ENCODE measurements at places on chromosomes 1 and 21.

GRCh38 chr1:230422221-230422981, 3.7 kb downstream of the PGBD5 start:
- no peak for DNase-seq

DNA sequence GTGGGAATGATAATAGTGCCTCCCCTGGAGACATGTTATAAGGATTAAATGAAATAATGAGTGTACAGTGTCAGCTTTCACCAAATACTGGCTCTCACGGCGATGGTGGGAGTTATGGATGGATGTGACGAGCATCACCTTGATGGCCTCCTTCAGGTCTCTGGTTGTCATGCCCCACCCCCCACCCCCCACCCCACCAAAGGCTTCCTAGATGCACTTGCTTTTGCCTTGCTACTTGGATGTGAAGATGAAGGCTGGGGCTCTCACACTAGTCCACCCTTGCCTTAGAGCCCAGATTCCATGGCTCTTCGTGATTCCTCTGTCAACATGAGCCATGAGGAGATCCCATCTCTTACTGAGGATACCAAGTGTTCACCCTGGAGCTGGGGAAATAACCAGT, 412.3 kb downstream of the NPHP4 start:
- no peak for DNase-seq

DNA sequence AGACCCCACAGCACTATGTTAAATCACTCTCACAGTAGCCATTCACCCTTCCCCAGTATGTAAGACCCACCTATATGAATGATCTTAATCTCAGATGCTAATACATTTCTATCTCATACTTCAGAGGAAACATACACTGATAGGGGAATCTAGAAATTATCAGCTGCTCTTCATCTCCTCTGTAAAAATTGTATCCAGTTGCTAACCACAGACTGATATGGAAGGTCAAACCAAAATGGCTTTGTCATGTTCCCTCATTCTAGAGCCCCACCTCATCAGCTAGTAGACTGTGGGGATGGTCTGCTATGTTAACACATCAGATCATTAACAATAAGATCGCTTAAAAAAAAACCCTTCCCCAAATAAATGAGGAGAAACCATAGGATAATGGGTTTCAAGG, 71.7 kb downstream of the UBR4 start:
- DNase-seq, result no peak

DNA sequence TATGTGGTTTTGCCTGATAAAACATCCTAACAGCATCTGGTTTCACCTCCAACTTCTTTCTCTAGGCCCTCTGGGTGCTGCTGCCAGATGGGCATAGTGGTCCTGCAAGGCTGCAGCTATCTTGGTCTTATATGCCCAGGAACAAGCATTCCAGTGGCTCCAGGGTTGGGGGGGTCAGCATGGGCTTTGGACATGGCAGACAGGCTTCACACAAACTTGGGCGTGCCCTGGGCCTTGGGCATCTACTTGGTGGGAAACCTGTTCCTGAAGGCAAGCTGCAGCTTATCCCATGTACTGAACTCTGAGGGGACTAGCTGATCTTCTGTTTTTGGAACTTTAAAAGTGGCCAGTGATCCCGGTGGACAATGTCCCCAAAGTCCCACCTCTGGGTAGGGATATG, 54.9 kb upstream of the ZNF678 start:
- no peak for DNase-seq

DNA sequence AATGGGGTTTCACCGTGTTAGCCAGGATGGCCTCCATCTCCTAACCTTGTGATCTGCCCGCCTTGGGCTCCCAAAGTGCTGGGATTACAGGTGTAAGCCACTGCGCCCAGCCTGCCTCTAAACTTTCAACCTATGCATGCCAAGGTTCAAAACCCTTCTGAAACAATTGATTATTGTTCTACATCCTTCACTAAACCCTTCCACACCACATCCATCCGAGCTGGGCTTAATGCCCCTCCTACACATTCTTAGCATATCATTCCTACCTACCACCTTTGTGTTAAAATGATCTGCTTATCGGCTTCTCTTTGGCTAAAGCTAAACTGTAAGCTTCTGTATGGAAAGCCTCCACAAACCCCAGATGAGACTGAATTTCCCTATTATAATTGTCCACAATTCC, 40.8 kb upstream of the DOCK7 start:
- DNase-seq, result no peak

- peak; percentile 88 for DNase-seq
Measured at GRCh38 chr21:35179990-35180540, 131.0 kb upstream of the RUNX1 start.

- DNase-seq, result peak; percentile 71
Measured at GRCh38 chr1:75732703-75733102, 8.2 kb downstream of the ACADM start.

- no peak for DNase-seq
Measured at GRCh38 chr1:181485287-181486097, 2.2 kb downstream of the CACNA1E start.

GRCh38 chr1:247209396-247209795, 37.6 kb upstream of the ZNF124 start:
- DNase-seq, result peak; percentile 34

DNA sequence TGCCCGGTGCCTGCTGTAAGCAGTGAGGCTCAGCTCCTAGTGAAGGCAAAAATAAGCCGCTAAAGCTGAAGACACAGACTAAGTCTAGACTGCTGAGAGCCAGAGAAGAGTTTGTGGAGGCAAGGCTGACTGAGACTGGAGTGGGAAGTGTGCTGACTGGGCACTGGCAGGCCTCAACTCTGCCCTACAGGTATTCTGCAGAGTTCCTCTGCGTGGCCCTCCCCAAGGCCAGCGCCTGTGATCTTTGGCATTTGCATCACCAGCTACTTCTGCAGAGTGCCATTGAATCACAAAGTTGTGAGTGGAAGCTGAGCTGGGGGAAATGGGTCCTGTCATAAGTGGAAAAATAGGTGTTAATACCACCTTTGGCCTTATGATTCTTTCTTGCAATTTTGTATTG, 905.7 kb downstream of the PLA2G4A start:
- DNase-seq, result no peak
